Spleen (tissue), 13 donors: ENCODE measurements at places on chromosomes 6 and 20. TPM values are rescaled to one million over a fixed set of nuclear protein-coding genes. Genes with fewer than 3 reads are reported as not detected.

The SIRPB1 gene
- total RNA-seq, result 64.1 TPM

The SAMD3 gene
- 31.4 TPM for total RNA-seq

The C20orf202 gene
- total RNA-seq, result 0.37 TPM

The DNPH1 gene
- 33.2 TPM for total RNA-seq

The KCNK15 gene
- total RNA-seq, result 0.47 TPM

The SYTL3 gene
- total RNA-seq, result 19.5 TPM

The HEY2 gene
- 1.5 TPM for total RNA-seq
